Muscle of back (tissue), 13 donors: ENCODE measurements at places on chromosomes 5 and 9.
A peak's percentile ranks its signal among the peaks of the same experiment; 100 is the strongest.

DNA sequence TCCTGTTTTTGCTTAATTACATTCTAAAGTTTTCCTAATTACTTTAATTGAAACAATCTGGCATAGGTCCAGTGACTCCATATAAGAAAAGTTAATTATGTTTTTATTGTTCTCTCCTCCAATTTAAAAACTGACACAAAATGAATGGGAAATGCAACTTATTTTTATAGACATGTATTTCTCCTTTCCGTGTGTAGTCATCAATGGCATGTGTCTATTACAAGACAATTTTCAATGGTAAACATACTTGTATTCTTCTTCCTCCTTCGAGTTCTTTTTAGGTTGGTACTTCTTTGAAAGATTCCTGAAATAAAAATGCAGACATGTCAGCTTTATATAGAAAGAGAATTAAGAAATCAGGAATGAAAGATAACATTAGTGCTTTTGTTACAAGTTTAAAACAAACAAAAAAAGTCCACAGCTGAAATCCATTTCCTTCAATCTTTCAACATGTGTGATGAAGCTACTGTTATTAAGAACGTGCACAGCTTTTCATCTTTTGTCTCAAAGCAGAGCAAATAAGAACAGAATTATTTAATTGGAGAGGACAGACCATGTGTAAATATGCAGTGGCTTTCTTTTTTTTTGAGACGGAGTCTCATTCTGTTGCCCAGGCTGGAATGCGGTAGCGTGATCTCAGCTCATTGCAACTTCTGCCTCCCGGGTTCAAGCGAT lies 63.8 kb downstream of the FNBP1 start:
- no peak for DNase-seq

DNA sequence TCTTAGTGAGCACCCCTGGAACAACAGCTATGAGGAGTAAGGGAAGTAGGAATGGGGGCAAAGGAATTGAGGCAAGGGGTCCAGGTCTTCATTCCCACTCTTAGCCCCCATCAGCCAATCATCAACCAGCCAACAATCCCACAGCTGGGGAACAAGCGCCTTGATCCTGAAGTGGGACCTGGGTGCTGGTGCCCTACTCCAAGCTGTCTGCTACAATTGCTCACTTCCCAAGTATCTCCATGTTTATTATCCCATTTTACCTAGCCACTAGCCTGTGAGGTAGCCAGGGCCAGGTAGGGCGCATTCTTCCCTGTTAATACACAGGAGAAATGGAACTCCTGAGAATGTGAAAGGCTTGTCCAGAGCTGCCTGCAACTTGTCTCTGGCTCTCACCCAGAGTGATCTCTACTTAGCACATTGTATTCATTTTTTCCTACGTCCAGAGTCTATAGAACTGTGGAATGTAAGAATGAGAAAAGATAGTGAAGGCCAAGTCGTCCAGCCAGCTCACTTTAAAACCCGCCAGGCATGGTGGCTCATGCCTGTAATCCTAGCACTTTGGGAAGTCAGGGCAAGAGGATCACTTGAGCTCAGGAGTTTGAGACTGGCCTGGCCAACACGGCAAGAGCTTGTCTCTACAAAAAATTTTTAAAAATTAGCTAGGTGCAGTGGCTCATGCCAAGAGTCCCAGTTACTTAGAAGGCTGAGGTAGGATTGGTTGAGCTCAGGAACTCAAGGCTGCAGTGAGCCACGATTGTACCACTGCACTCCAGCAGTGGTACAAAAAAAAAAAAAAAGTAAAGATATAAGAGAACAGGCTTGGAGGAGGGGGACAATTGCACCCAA lies 6.2 kb upstream of the DNAJC18 start:
- DNase-seq = peak; percentile 55

DNA sequence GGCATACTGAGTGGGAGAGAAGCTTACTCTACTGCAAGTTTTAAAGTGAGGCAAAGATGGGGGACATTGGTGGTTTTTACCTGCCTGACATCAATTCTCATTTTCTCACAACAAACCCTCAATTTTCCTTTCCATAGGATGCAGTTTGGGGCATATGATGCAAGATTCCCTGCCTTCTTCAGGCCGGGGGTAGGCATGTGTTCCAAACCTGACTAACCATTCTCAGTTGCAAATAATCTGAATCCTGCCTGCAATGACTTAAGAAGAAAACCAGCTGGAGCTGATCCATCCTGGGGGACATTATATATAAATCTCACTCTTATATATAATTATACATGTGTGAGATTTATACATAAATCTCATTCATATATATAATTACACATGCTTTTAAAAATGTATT lies 223.6 kb upstream of the EFNA5 start:
- no peak for DNase-seq

DNA sequence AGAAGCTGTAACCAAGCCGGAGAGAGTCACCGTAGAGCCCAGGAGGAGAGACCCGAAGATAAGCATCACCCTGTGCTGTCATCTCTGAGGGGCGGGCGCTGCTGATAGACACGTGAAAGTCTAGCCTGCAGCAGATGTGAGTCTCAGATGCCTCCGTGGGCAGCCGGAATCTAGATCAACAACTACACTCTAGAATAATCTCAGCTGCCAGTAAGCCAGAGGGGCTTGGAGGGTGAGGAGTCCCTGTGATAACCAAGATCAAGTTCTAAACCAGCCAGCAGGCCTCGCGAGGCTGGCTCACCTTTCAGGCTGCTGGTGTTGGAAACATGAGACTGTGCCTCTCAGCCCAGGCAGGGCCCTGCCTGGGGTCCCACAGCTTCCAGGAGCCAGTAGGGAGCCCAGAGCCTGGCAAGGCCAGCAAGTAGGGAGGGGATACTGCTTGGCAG lies 54.1 kb downstream of the DAPK1 start:
- no peak for DNase-seq

GRCh38 chr9:72808446-72808768 lies 144.4 kb downstream of the ALDH1A1 start:
- no peak for DNase-seq

DNA sequence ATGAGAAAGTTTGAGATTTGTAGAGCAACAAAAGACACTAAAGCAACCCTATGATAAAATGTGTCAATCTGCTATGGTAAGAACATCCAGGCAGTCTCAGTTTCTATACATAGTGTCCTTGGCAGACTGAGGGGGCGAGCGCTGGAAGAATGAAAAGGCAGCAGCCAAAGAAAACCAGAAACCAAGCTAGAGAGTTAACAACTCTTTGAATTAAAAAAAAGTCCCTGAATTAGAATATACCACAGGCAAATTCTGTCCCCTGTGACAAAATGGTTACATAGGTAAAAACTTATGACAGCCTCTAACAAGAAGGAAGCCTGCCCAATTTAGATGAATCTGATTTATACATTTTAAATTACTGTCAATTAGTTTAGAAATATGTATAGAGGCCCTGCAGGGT lies 106.7 kb downstream of the OXCT1 start:
- DNase-seq = no peak

DNA sequence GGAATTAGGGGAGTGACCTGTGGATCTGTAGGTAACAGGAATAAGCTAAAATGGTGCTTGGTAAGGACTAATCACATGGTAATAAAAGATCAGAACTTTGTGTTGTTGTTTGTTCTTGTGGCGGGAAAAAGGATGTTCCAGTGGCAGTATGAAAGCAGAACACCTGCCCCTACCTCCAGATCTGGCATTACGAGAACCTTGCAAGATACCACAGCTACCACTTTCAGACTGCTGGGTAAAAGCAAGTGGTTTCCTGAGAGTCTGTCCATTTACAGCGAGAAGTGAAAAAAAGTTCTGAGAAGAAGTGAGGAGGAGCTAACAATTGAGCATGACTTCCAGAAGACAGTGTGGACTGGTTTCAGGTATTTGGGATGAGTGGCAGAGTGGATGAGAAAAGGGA lies 252.5 kb downstream of the TLE4 start:
- DNase-seq = no peak

DNA sequence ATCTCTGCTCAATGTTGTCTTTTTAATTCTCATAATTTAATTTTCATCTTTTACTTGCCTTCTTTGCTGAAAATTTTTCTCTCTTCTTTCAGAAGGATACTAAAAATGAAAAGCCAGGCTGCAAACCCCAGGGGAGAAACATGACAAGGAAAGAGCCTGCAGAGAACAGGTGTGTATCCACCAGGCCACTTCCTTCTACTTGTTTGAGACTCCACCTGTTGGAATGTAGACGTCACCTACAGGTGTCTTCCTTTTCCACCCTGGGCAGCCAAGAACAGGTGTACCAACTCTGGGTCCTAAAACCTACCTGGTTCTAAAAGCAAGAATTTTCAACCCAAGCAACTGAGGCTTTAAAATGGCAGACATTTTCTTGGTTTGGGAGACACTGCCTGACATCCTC lies 166.8 kb downstream of the ATP10B start:
- DNase-seq = no peak

- no peak for DNase-seq
These were observed 48.1 kb upstream of the SH3PXD2B start for GRCh38 chr5:172502410-172502809.

GRCh38 chr9:136784249-136784996 lies 6.7 kb upstream of the TMEM141 start:
- DNase-seq = no peak

- DNase-seq = no peak
These were observed 58.6 kb downstream of the TMC1 start for GRCh38 chr9:72579880-72580550.
